Effector memory CD4-positive, alpha-beta T cell (primary cell): ENCODE measurements at places on chromosomes 1 and 21.
A peak's percentile ranks its signal among the peaks of the same experiment; 100 is the strongest.

DNA sequence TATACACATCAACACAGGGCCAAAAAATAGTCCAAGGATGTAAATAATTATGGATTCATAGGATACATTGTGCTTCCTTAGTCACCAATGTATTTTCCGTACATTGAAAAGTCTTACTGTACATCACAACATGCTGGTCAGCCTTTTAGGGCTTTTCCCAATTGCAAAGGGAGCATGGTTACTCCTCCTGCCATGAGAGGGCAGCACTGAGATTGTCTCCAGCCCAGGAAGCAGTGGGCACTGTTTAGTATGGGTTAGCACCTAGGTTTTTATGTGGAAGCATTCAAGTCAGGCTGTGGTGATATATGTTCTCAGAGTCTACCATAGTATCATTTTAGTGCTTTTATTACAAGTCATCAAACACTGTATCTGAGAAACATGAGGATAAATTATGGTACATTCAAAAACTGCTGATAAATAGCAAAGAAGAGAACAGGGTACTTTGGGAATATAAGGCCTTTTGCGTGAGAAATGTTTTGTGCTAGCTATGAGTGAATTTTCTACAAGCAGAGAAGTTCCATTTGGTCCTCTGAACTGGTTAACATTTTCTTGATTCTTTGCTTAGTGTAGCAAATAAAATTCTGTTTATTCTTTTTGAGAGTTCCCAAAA lies 34.0 kb downstream of the ST6GALNAC5 start:
- peak; percentile 3 for DNase-seq
- no peaks in the 10 kb centered on the region for H3K4me1 ChIP-seq
- H3K4me3 ChIP-seq = no peak overlapping the region
- H3K27ac ChIP-seq = no peak overlapping the region

- H3K36me3 ChIP-seq = no peaks in the 10 kb centered on the region
- H3K4me3 ChIP-seq = no peak overlapping the region
- H3K27me3 ChIP-seq = no peaks in the 10 kb centered on the region
- no peak overlapping the region for H3K27ac ChIP-seq
- DNase-seq = no peak
- no peaks in the 10 kb centered on the region for H3K4me1 ChIP-seq
These were observed 11.1 kb downstream of the SELE start for GRCh38 chr1:169722779-169723178.

DNA sequence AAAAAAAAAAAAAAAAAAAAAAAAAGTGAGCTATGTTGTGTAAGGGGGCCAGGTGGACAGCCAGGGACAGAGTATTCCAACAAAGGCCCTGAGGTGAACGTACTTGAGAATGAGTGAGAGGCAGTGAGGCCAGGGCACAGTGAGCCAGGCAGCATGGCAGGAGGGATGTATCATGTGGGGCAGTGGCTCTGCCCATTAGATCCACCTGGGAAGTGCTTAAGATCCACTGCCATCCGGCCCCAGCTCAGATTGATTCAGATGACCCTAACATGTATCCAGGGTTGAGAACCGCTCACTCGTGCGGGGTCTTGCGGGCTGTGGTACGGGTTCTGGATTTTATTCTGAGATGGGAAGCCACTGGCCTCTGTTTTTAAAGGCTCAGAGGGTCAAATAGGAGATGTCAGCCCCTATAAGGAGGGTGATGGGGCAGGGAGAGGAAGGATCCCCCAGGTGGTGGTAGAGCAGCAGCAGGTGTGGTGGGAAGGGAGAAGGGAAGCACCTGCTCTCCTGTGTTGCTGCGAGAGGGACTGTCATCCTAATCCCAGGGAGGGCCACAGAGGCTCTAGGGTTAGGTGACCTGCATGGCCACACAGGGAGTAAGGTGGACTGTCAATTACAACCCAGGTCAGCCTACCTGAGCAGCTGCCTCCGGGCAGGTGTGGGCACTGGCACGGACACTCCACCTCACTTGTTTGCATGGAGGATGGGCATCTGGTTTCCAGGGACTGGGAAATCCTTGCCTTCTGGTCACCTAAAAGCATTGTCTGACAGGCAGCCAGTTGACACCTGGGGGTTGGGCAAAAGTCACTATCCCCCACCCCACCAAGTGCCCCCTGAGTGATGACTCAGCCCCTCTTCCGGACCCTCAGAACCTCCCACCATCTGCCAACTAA lies 31.6 kb downstream of the CDK18 start:
- H3K27me3 ChIP-seq = no peaks in the 10 kb centered on the region
- no peak overlapping the region for H3K27ac ChIP-seq
- no peak for DNase-seq
- H3K4me3 ChIP-seq = no peak overlapping the region
- H3K4me1 ChIP-seq = no peaks in the 10 kb centered on the region

- H3K27me3 ChIP-seq = no peaks in the 10 kb centered on the region
- peaks cover 35% of the 10 kb centered on the region for H3K36me3 ChIP-seq
- no peak overlapping the region for H3K27ac ChIP-seq
These were observed 11.0 kb downstream of the YIPF1 start for GRCh38 chr1:53878492-53879105.

- no peaks in the 10 kb centered on the region for H3K27me3 ChIP-seq
- no peak for DNase-seq
- H3K4me1 ChIP-seq = no peaks in the 10 kb centered on the region
- H3K4me3 ChIP-seq = no peak overlapping the region
- H3K36me3 ChIP-seq = no peaks in the 10 kb centered on the region
These were observed 44.0 kb downstream of the ZSCAN20 start for GRCh38 chr1:33516428-33516827.

GRCh38 chr1:61089338-61089737 lies 7.0 kb downstream of the NFIA start:
- H3K36me3 ChIP-seq = no peaks in the 10 kb centered on the region
- no peaks in the 10 kb centered on the region for H3K4me1 ChIP-seq
- no peak overlapping the region for H3K27ac ChIP-seq
- no peak for DNase-seq
- no peak overlapping the region for H3K4me3 ChIP-seq

DNA sequence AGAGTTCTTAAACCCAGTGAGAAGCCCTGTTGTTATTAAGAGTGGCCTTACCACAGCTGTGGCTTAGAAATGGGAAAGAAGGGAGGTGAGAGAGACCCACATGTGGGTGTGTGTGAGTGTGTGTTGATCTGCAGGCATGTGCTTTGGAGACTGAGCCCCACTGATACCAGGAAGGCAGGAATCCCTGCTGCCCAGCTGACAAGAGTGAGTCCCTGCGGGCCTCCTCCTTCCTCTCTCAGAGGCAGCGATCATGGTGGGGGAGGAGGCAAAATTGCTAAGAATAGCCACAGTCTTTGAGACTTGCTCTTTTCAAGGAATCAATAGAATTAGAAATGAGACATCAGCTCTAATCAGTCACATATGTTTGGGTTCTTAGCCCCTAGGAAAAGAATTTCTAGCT lies 87.0 kb upstream of the WARS2 start:
- H3K4me1 ChIP-seq = no peaks in the 10 kb centered on the region
- H3K27me3 ChIP-seq = no peaks in the 10 kb centered on the region
- no peak overlapping the region for H3K27ac ChIP-seq
- H3K4me3 ChIP-seq = no peak overlapping the region

DNA sequence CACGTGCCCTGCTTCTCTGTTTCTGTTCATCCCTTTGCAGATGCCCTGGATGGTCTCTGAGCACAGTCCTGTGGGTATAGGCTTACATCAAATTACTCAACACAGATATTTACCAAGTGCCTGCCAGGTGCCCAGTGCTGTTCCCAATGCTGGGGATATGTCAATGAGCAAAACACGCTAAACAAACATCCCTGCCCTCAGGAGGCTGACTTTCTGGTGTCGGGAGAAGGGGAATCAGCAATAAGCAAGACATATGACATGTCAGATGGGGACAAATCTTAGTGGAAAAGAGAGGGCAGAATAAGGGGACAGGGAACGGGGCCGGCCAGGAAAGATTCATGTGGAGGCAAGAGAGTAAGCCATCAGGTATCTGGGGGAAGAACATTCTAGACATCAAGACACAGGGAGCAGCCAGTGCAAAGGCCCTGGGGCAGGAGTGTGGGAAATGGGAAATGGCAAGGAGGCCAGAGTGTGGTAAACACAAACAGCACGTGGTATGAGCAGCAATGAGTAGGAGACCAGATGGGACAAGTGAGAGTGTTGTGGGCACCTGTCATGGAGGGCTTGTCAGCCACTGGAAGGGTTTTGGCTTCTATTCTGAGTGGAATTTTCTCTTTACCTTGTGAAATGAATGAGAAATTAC lies 160.2 kb upstream of the KAZN start:
- H3K4me1 ChIP-seq = no peaks in the 10 kb centered on the region
- no peak overlapping the region for H3K4me3 ChIP-seq
- no peaks in the 10 kb centered on the region for H3K36me3 ChIP-seq
- H3K27ac ChIP-seq = no peak overlapping the region
- no peaks in the 10 kb centered on the region for H3K27me3 ChIP-seq

DNA sequence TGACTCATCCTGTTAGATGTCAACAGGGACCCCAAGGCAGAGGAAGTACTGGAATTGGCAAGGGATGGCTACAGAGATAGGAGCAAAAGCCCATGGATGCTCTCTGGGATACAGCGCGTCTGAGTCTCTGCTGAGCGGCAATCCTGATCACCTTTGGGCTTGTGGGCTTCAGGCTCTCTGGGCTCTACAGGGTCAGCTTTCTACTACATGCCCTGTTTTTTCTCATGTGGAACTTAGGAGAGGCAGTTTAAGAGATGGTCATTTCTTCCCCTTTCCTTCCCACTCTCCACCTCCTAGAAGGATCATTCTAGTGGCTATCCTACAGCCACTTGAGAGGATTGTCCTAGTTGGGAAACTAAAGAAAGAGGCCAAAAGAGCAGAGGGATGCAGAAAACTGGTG lies 1.3 kb downstream of the LINGO4 start:
- H3K4me3 ChIP-seq = no peak overlapping the region
- H3K36me3 ChIP-seq = peaks cover 7% of the 10 kb centered on the region
- DNase-seq = no peak
- H3K27me3 ChIP-seq = no peaks in the 10 kb centered on the region

DNA sequence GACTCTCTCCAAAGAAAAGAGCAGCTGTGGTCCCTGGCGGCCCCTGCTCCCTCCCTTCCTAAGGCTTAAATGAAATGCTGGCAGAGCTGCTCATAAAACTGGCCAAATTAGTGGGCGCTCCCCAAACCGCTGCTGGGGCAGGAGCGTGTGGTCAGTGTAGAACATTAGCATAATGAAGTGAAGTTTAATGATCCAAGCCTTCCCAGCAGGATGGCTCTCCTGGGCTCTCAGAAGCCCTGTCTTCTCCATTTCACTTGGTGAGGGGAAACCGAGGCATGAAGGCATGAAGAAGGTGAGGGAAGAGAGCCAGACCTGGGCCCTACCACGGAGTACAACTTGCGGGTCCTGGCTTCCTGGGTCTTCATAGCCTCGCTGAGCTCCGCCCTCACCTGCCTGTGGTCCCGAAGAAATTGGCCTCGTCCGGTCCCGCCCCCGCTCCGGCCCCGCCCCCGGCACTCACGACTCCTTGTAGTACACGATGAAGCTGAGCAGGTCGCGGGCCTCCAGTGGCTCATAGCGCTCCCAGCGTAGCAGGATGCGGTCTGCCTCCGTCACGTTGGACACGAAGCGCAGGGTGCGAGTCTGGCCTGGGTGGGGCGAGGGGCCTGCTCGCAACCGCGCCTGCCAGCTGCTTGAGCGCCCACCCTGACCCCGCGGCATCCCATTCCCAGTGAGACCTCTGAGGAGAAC lies 10.3 kb downstream of the INSRR start:
- no peaks in the 10 kb centered on the region for H3K36me3 ChIP-seq
- no peak overlapping the region for H3K27ac ChIP-seq
- H3K4me3 ChIP-seq = no peak overlapping the region
- H3K27me3 ChIP-seq = peaks cover 8% of the 10 kb centered on the region
- DNase-seq = peak; percentile 53

- H3K4me1 ChIP-seq = no peaks in the 10 kb centered on the region
- H3K27ac ChIP-seq = no peak overlapping the region
- no peaks in the 10 kb centered on the region for H3K36me3 ChIP-seq
- DNase-seq = no peak
These were observed 50.0 kb downstream of the MARK1 start for GRCh38 chr1:220577926-220578325.

- H3K27me3 ChIP-seq = no peaks in the 10 kb centered on the region
- no peaks in the 10 kb centered on the region for H3K36me3 ChIP-seq
- no peak overlapping the region for H3K27ac ChIP-seq
- DNase-seq = no peak
- H3K4me1 ChIP-seq = no peaks in the 10 kb centered on the region
These were observed 11.2 kb upstream of the PGBD2 start for GRCh38 chr1:248894837-248895236.

- H3K27me3 ChIP-seq = peaks cover 10% of the 10 kb centered on the region
- H3K27ac ChIP-seq = no peak overlapping the region
- H3K4me3 ChIP-seq = no peak overlapping the region
- no peaks in the 10 kb centered on the region for H3K36me3 ChIP-seq
- peaks cover 5% of the 10 kb centered on the region for H3K4me1 ChIP-seq
- no peak for DNase-seq
These were observed 111.1 kb downstream of the NAV1 start for GRCh38 chr1:201649761-201650622.

DNA sequence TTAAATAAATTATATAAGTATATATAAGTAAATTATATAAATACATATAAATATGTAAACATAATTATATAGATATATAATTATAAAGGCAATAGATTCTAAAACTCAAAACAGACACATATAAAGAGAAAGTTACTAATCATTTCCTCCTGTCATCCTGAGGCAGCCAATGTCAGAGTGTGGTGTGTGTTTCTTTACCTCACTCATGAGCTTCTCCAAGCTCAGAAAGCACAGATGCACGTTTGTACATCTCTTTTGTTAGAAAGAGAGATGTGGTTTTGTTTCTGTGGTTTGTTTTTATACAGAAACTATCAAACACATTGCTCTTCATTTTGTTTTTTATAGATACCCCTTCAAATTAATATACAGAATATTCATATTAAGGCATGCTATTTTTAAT lies 594.8 kb downstream of the USP25 start:
- DNase-seq = no peak
- no peaks in the 10 kb centered on the region for H3K36me3 ChIP-seq
- H3K4me3 ChIP-seq = no peak overlapping the region
- no peaks in the 10 kb centered on the region for H3K4me1 ChIP-seq
- no peaks in the 10 kb centered on the region for H3K27me3 ChIP-seq

DNA sequence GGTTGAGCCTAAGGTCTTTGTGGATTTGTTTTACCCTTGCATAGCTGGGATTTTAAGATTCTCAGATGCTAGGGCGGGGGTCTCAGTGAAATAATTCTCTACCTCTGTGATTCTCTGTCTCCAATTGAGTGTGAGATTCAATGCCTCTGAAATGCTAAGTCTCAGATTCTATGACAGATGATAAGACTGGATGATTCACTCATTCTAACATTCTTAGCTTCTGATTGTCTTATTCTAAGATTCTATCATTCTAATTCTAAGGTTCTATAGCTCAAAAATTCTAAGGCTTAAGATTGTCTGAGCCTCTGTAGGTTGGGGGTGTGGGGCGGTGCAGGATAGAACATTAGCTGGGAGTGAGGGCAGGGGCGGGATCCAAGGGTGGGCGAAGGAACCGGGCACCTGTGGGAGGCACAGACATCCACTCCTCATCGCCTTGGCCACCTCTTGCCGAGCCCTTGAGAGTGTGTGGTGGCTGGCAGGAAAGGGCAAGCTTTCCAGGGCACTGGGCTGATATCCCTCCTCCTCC lies 29.5 kb downstream of the ADGRB2 start:
- H3K4me3 ChIP-seq = no peak overlapping the region
- DNase-seq = no peak
- H3K27ac ChIP-seq = no peak overlapping the region
- H3K4me1 ChIP-seq = peaks cover 4% of the 10 kb centered on the region
